NB4 (cell line): ENCODE measurements at places on chromosomes 3 and 15.
A peak's percentile ranks its signal among the peaks of the same experiment; 100 is the strongest.

DNA sequence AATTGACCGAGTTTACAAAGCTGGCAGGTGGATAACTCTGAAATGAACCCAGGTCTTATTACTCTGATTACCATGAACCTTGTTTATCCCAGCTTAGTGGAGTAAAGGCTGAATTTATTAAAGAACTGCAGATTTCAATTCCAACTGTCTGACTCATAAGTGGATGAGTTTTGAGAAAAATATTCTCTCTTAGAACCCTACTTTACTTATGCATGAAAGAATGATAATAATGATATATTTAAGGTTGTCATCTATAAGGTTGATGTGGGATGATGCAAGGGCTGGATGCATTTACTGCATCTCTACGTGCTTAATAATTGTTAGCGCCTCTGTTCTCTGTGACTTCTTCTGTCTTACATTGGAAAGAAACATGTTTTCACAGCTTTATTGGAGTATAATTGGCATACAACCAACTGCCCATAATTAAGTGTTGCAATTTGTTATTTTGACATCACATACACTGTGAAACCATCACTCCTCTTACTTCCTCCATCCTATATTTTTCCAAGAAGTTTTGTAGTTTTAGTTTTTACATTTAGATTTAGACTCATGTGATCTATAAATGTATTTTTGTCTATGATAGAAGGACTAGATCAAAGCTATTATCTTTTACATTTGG, 771.2 kb upstream of the ARRDC4 start:
- no peak for DNase-seq

- no peak for DNase-seq
Measured at GRCh38 chr3:184751204-184752040, 39.6 kb upstream of the MAGEF1 start.

DNA sequence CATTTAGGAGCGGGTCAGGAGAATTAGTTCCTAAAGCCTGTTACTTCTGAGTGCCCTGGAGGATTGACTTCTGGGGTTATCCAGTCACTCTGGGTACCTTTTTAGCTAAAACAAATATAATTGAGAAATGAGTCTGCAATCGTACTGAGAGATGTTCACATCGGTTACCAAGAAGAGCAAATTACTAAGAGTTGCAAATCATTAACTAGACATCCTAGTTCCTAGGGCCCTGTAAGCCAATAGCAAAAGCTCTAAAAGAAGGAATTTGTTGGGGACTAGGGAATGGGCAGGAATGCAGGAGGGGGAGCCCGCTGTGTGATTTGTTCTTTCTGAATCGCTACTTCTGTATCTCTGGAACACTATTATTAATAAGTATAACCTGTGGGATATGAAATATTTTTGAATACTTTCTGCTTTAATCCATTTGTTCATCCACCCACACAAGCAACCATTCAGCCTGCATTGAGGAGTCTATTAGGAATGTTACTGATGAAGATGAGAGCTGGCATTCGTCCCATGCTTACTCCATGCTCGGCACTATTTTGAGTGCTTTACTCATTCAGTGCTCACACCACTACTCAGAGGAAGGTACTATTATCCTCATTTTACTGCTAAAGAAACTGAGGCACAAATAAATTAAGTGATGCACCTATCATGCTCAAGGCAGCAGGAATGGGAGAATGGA, 31.5 kb upstream of the KY start:
- DNase-seq: no peak

- DNase-seq: peak; percentile 1
Measured at GRCh38 chr3:89300526-89300925, 193.1 kb downstream of the EPHA3 start.
